ENCODE measurements at places on chromosomes 16 and 17.
A peak's percentile ranks its signal among the peaks of the same experiment; 100 is the strongest.

DNA sequence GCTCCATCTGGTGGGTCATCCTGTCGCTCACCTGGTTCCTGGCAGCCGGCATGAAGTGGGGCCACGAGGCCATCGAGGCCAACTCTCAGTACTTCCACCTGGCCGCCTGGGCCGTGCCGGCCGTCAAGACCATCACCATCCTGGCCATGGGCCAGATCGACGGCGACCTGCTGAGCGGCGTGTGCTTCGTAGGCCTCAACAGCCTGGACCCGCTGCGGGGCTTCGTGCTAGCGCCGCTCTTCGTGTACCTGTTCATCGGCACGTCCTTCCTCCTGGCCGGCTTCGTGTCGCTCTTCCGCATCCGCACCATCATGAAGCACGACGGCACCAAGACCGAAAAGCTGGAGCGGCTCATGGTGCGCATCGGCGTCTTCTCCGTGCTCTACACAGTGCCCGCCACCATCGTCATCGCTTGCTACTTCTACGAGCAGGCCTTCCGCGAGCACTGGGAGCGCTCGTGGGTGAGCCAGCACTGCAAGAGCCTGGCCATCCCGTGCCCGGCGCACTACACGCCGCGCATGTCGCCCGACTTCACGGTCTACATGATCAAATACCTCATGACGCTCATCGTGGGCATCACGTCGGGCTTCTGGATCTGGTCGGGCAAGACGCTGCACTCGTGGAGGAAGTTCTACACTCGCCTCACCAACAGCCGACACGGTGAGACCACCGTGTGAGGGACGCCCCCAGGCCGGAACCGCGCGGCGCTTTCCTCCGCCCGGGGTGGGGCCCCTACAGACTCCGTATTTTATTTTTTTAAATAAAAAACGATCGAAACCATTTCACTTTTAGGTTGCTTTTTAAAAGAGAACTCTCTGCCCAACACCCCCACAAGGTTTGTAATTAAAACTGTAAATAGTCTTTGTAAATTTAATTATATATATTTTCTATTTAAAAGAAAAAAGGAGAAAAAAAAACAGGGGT, 1.7 kb downstream of the FZD2 start:
- no peak for DNase-seq

DNA sequence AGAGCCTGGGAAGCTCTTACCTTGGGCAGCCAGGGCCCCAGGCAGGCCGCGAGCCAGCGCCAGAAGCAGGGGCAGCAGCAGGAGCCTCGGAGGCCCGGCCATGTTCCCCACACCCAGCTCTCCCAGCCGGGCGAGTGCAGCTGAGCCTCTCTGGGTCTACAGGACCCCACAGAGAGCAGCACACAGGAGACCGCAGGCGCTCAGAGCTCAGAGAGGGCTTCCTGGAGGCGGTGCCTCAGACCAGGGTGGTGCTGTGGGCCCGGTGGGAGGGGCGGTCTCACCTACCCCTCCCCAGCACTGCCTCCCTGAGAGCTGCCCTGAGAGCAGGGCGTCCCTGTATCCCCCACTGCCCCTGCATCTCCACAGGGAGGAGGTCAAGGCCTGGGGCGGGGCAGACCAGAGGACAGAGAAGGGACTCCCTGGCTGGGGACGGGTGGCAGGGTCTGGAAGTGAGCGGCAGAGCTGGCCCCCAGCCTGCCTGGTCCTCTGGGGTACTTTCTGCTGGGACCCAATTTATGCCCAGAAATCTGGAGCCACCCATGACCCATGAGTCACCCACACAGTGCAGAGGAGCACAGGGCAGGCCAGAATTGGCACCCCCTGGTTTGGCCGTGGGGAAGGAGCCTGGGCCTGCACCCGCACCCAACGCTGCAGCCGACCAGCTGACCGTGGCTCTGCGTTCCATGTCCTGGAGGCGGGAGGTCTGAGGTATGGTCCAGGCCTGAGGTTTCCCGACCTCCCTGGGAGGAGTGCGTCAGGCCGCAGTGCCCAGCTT, at the start of gene CD7:
TSS of gene CD7 (minus strand) at position 215 of the 775 bp plus-strand sequence. CDS start at position 102, 113 bp downstream.
- no peak for DNase-seq

- DNase-seq = peak; percentile 20
Measured at GRCh38 chr16:6777624-6778023, 555.0 kb upstream of the RBFOX1 start.

DNA sequence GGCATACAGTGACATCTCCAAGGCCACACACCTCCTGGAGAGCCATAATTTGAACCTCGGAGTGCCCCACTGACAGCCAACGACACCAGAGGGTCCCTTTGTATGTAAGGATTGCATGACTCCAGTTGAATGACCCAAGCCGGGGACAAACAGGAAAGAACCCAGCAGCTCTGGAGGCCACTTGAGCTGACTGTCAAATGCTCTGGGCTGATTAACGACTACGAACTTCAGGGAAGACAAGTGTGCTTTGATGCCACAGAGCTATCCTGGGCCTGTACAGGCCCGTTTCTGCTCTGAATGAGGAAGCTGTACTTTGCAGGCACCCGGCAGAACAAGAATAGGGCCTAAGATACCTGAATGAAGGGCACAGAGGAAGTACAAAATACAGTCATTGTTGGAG, 404.6 kb downstream of the SLC39A11 start:
- DNase-seq = no peak

DNA sequence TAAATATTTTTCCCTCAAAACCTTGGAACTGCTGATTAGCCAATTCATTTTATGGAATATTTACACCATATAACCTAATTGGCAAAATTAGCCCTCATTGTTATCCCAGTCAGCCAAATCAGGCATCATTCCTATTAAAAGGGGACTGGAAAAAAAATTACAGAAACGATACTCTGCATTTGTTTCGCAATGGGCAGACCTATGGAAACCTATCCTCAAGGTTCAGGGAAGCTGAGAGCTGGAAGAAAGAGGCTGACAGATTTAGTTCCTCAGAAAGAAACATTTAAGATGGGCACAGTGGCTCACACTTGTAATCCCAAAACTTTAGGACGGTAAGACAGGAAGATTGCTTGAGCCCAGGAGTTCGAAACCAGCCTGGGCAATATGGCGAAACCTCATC, 85.6 kb upstream of the RPH3AL start:
- DNase-seq = no peak

DNA sequence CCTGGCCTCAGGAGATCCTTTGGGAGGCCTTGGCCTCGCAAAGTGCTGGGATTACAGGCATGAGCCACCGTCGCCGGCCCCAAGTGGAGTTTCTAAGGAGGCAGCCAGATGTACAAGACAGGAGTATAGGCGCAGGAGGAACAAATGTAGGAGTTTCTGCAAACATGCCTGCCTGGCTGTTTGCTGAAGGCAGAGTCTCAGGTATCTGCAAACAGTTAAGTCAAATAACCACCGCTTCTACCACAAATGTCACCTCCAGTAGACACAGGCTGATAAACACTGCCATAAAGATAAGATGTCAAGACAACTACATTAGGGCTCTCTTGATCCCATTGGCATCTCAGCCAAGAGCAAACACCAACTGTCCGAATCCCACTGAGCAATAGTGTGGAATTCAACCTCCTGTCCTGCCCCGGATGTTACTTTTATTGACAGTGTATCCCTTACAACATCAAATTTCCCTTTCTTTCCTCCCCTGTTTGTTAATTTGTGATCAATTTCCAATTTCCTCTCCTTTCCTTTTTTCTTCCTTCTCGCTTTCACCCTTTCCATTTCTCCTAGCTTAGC, 5.6 kb upstream of the COG1 start:
- no peak for DNase-seq

DNA sequence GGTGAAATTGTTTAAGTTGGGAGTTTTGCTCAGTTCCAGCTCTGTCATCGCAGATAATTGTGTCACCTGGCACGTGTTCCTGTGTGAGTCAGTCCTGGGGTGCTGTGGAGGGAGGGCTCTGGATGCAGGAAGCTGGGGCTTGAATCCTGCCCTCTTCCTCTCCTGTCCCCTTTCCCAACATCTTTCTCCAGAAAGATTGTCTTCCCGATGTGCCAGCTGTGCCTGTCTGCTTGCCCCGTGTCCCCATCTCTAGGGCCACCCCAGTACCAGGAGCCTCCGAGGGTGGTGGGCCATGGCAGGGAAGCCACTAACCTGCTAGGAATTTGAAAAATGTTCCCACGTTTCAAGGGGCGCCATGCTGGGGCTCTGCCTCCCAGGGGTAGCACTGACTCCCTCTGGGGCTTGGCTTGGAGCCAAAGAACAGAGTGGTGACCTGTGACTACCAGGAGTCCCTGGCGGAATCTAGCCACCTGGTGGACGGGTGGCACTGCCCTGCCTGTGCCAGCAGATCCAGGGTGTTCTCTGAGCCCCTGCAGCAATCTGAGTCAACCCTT, 198.1 kb downstream of the ENGASE start:
- DNase-seq = peak; percentile 75

GRCh38 chr17:51166198-51166986, at the start of gene NME2:
Gene NME2 (plus strand): TSS chr17:51166411. CDS start chr17:51166831, 420 bp downstream.
- DNase-seq = peak; percentile 91

DNA sequence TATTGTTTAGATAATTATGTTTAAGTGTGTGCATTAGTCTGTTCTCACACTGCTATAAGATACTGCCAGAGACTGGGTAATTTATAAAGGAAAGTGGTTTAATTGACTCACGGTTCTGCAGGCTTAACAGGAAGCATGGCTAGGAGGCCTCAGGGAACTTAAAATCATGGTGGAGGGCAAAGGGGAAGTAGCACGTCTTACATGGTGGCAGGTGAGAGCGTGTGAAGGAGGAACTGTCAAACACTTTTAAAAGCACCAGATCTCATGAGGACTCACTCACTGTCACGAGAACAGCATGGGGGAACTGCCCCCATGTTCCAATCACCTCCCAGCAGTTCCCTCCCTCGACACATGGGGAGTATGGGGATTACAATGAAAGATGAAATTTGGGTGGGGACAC, 203.5 kb upstream of the GOT2 start:
- no peak for DNase-seq

DNA sequence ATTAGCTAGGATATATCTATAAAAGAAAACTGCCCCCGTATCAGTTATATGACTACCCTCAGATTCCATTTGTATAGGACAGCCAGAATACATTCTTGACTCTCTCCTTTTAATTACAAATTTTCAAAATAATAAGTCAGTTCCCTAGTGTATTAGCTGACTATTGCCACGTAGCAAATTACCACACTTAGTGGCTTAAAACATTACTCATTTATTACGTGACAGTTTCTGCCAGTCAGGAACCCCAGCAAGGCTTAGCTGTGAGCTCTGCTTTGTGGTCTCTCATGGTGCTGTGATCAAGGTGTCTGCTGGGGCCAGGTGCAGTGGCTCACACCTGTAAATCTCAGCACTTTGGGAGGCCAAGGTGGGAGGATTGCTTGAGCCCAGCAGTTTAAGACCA, 13.9 kb upstream of the SCNN1B start:
- peak; percentile 27 for DNase-seq

DNA sequence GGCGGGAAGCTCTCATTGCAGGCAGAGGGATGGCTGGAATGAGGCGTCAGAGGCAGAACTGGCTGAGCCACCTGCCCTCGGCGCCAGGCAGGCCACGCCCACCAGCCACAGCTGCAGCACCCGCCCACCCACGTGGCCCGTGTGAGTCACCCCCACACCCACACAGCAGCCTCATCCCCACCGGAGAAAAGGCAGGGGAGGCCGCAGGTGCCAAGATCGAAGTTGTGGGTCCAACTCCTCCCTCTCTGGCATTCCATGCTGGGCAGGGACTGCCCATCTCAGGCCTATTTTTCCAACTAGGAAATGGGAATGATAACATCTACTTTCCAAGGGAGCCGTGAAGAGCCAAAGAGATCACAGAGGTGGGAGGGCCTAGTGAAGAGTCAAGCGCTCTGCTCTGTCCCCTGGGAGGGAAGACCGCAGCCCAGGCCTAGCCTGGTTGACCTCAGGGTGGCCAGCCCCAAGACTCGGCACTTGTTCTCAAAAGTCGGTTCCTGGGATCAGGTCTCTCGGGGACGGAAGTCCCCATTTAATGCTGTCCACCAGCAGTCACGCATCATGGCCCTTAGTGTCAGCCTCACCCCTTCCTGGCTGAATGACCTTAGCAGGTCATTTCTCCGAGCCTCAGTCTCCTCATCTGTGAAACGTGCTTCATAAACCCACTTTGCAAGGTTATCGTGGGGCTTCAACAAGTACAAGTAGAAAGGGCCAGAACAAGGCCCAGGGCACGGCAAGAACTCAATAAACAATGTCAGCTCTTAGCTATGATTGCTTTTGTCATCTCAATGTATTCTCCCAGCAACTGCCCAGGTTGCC, at the start of gene TRPV3:
TSS of gene TRPV3 (minus strand) at position 45 of the 816 bp plus-strand sequence. CDS start 2,962 bp downstream, outside the sequence.
- peak; percentile 70 for DNase-seq

GRCh38 chr17:52754838-52755237, 596.3 kb upstream of the CA10 start:
- DNase-seq = no peak

DNA sequence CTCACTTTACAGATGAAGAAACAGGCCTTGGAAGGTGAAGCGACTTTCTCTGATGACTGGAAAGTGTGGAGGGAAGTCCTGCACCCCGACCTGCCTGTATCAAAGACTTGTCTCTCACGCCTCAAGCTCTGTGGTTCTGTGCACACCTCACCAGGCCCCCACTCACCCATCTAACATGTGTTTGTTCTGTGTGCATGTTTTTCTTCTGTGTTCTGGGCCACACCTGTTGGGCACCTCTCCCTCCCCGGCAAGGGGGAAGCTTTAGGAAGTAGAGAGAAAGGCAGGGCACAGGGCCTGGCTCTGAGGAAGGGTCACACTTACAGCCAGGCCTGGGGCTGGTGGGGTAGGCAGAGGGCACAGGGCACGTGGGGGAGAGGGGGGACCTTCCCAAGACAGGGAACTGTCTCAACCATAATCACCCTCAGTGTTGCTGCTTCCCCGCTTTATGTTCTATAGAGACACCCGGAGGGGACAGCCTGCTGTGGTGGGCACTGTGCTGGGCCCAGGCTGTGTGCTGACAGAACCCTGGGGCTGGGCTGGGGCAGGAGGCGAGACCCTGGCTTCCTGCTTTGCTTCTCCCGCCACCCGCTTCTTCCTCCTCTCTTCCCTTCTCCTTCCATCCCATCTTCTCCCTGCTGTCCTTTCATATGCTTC, 7.3 kb downstream of the RPRML start:
- no peak for DNase-seq

DNA sequence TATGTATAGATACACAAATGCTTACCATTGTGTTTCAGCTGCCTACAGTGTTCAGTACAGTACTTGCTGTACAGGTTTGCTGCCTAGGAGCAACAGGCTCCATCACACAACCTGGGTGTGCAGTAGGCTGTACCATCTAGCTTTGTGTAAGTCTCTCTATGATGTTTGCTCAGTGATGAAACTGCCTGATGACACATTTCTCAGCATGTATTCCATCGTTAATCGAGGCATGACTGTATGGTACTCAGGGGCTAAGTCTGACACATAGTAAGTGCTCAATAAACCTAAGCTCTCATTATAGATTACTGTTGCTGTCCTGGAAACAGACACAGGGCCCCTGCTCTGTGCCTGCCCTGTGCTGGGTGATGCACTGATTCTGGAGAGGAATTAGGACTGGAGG, 18.1 kb downstream of the KCNJ12 start:
- DNase-seq = no peak

- DNase-seq = no peak
Measured at GRCh38 chr16:3876695-3877094, 3.8 kb downstream of the CREBBP start.

- DNase-seq = no peak
Measured at GRCh38 chr16:280991-281659, 734 bp downstream of the ARHGDIG start.

DNA sequence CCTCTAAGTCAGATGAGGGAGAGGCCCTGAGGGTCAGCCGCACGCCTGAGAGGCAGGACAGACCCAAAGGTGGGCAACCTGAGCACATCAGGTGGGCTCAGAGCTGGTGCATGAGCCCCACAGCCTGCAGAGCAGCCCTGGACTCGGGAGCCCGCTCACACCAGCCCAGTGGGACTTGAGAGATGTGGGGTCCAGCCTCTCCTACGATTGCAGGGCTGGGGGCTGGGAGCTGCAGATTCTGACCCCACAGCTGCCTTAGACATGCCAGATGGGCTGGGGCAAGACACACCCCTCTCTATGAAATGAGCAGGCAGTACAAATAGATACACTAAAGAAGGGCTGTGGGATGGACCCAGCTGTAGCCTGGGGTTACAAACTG, 77.1 kb upstream of the RBL2 start:
- no peak for DNase-seq

All from RPMI8226 (cell line).